LHCN-M2 (cell line): ENCODE measurements at places on chromosomes 4 and X. TPM values are rescaled to one million over a fixed set of nuclear protein-coding genes. Genes with fewer than 3 reads are reported as not detected.

Gene FGF2
- 14.6 and 15.0 TPM in 2 replicates for total RNA-seq

GRCh38 chr4:169810325-169811323, 52.9 kb upstream of the HPF1 start:
- peak; percentile 75 for DNase-seq

GRCh38 chr4:31088600-31089230, 368.5 kb downstream of the PCDH7 start:
- DNase-seq, result peak; percentile 72

DNA sequence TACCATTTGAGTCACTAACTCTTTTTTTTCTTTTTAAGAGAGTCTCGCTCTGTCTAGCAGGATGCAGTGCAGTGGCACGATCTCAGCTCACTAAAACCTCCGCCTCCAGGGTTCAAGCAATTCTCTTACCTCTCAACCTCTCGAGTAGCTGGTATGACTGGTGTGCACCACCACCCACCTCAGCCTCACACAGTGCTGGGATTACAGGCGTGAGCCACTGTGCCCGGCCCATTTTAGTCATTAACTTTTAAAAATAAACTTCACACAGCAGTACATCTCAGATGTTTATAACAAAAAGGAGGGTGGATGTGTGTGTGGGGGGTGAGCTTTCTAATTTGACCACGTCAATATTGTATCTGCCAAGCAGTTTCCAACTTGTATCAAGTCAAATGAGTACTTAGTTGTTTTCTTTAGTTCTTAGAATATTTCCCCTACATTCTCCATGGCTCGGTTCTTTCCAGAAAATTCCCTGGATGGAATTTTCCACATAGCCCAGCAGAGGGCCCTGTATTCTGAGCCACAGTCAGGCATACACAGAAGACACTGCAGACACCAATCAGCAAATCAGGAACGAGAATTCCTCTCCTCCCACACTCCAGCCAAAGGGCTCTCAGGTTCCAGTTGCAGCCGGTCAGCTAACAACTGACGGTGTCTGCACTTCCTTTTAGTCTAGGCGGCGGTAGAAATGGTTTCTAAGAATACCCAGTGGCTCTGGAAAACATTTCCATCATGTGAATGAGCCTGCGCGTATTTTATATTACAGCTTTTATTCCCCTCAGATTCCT, 20.1 kb upstream of the ARAF start:
- DNase-seq, result peak; percentile 91

DNA sequence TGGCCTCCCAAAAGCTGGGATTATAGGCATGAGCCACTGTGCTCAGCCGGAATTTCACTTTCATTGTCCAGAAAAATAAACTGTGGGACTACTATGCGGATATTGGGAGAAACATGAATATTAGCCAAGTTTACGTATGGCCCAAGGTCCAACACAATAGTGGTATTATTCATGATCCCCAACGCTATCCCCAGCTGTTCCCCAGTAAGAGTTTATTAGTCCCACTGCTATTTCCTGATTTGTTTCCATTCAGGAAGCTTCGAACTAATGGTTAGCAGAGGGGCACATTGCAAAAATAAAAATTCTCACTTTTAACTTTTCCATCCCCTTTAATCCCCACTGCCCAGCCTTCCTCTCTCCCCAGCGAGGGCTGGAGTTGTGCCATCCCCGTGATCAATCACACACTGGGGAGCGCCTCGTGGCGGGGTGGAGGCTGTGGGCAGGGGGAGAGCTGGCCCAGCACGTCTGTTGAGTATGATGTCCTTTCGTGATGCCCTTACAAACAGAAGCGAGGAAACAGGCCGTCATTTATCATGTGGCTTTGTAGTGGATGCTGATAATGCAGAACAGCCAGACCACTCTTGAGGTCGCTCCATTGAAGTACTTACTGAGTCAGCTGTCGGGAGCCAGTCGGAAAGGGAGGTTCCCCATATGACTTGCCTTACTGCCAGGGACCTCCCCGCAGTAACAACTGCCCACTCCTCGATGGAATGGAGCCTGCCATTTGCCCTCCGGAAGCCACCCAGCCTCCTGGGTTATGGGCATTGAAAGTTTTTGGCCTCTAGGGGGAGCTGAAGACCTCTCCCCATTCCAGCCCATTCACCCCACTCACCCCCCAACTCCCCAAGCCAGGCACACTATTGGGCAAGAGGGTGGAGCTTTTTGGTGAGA, 117.0 kb downstream of the KDR start:
- no peak for DNase-seq
